Stimulated activated naive CD8-positive, alpha-beta T cell treated with anti-CD3 and anti-CD28 coated beads, Interleukin-15, amount 100 ng/mL, for 72 hours (primary cell): ENCODE measurements at places on chromosomes 5 and 9.

DNA sequence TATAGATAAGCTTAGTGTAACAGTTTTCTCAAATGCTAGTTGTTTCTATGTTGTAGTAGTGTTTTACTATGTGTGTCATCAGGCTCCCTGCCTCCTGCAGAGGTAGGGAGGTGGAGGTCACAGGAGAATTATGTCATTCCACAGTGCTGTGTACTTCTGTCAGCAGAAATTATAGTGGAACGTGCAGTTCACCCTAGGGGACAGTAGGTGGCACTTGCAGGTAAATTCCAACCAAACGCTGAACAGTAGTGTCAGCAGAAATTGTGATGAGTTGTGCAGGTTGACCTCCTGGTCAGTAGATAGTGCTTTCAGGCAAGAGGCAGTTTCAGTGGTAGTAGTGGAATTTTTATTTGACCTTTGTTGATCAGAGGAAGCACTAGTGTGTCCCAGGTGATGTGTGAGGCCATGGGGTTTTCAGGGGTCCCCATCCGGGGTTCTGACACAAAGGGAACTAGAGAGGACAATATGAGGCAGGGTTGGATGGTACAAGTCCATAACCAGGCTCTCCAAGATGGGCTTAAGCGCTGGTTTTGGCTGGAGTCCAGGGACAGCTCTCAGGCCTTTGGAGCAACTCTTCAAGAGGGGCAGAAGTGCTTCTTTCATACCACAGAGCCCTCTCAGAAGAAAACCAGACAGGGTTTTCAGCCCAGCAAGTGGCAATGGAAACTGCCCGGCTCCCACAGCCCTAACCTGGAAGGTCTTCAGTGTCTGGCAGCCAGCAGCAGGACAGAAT lies 402.9 kb downstream of the CYLC2 start:
- DNase-seq: peak; percentile 20

- DNase-seq: peak; percentile 92
Measured at GRCh38 chr5:180071531-180072255, at the start of gene RNF130. Gene RNF130 (minus strand): TSS chr5:180071759. CDS start chr5:180071702, 57 bp downstream.

DNA sequence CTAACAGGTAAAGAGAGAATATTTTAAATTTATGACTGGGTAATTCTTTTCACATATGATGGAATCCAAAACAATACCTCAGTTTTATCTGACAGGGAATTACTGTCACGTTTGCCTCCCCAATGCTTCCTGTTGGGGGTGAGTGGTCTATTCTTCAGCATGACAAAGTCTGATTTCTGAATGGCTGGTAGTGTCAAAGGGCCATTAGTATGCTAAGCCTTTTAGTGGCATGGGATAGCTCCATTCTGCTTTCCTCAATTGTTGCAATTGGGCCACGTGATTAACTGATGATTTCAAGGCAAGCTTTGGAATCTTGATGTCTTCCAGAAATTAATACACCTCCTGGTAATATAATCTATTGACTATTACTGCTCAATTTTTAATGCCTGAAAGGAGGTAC lies 14.7 kb upstream of the NDUFS4 start:
- DNase-seq: no peak

DNA sequence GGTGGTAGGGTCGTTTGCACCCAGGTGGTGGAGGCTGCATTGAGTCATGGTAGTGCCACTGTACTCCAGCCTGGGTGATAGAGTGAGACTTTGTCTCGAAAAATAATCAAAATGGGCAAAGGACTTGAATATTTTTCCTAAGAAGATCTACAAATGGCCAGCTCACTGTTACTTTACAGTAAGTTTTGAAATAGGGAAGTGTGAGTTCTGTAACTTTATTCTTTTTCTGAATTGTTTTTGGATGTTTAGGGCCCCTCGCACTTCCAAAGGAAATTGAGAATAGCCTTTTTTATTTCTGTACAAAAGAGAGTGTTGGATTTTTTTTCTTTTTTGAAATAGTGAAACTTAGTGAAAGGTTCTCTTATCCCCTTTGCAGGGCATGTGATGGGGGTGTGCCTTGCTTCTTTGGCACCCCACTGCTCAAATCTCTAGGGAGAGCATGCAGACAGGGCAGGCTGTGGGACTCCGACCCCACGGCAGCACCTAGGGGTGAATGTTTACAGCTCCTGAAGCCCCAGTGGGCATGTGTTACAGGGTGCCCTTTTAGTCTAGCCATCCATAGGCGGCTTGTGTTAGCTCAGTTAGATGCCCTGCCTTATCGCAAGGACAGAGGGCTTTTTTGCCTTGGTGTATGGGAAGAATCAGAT lies 33.3 kb downstream of the GPBP1 start:
- DNase-seq: no peak

DNA sequence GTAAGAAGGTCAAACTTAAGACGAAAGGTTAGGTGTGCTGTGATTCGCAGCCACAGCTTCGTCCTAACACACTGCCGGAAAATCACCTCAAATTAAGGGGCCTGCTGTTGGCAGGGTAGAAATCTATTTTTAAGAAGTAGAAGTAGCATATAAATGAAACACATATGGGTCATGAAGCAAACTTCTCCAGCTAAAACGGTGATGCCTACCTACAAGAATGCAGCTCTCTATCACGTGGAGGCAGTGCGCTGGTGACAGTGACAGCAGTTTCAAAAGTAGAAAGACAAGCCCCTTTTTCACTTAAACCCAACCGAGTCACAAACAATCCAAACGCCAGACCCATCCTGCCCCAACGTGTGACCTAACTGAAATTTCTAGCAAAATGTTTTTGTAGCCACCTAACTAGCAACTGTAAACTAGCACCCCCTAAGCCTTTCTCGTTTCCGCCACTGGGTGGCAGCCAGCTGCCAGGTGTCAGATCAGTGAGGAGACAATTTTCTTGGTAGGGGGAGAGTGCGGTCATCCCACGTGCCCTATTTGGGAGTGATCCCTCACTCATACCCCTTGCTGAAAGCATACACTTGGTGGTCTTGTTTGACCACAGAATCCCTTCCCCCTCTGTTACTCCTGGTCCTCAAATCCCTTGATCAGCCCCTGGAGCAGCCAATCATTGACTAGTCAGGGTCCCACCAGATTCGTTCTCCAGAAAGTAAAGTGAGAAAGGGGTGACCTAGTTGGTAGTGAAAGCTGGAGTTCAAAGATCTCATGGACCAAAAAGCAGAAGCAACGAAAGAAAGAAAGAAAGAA lies 71.8 kb upstream of the MAMDC2 start:
- DNase-seq: peak; percentile 36

DNA sequence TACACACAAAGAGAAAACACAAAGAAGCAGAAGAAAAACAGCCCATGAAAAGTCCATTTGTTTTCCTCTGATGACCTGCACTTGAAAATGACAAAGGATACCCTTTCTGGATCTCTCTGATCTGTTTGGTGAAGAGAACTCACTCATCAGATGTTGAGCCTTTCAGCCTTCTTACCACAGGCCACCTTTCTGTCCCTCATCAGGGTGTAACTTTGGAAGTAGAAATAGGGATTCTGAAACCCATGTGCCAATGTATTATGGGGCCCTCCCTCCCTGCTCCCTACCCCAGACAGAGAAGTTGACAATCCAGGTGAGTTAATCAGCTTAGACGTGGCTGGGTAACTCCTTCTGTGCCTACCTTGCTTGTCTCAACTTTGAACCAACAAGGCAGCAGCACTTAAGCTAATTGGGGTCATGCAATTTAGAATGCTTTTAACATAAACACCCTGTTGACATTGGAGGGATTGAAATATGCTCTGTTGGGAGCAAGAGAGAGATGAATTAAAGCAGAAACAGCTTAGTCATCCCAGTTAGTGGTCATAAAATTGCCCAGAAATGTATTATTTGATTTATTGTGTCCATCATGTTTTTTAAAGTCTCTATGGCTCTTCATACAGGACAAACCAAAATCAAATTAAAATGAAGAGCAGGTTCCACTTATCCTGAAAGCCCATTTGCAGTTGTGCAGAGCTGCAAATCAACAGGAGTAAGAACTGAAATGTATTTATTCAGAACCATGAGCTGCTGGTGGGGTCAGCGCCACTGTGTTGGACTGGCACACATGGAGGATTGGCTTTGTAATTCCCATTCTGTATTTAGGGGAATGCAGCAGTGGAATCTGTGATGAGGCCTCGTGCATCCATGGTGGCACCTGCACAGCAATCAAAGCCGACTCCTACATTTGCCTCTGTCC lies 132.0 kb downstream of the LIFR start:
- DNase-seq: no peak

GRCh38 chr5:179271821-179272325 lies 73.4 kb downstream of the ADAMTS2 start:
- DNase-seq: no peak

DNA sequence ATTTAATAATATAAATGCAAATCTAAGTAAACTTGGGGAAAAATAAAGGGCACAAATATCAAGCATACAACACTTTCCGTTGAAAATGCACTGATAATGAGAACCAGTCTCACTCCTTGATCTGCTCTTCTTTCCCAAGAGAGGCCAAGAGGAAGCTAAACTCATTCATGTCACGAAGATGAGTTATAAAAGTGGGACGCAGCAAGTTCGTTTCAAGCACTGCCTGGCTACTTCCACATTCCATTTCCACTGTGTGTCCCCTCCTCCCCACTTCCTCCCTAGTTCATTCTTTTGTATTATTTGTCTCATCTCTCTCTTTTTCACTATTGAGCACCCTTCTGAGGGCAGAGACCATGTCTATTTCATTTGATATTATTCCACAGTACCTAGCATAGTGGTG lies 158.1 kb downstream of the SLC24A2 start:
- no peak for DNase-seq

DNA sequence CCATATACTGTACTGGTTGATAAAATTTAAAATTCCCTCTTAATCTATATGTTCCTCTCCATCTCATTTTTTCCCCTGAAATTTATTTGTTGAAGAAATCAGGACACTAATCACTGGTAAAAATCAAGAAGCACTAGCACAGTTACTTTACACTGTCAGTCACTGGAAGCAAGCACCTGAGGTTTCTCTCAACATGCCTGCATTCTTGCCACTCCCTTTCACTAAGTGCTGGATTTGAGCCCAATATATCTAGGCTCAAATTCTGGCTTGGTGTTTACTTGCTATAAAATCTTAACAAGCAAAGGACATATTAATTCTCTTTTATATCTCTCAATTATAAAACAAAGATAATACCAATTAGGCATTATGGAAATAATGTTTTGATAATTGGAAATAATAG lies 58.6 kb downstream of the DIAPH1 start:
- DNase-seq: no peak

- no peak for DNase-seq
Measured at GRCh38 chr5:179198825-179199224, 138.7 kb downstream of the ZNF354C start.

DNA sequence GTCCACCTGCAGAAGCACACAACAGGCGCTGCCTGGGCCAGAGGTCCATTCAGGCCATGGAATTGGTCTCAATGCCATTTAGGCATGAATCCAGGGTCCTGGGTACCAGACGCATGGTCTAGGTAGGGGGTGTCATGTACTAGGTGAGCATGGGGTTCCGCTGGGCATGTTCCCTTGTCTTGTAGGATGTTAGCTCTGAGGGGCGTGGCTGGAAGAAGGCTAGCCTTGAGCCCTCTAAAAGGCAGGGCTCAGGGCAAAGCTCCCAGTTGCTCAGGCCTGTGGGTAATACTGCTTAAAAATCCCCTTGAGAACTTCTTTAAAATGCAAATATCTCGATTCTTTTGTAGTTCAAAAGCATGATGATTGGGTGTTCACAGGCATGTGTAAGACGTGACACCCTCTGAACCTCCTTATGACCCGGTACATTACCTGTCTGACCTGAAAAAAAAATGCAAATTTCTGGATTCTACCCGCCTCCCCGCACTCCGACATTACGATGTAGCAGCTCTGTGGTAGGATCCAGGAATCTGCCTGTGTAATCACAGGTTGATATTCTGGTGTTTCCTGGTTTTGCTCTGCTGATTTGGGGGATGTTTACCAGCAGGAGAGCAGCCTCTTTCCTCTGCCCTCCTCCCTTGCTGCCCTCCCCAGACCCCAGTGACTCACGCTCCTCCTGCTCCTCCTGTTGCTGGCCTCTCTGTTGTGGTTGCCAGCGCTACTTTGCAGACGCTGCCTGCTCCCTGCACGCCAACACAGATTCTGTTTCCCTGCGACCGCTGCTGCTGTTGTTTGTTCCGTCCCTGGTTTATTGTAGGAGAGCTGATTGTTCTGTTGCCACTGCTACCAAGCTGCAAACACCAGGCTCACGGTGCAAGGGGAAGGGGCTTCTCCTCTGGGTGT lies 5.7 kb downstream of the TMC1 start:
- DNase-seq: peak; percentile 75

GRCh38 chr5:121596882-121597281 lies 254.8 kb upstream of the FTMT start:
- DNase-seq: no peak

DNA sequence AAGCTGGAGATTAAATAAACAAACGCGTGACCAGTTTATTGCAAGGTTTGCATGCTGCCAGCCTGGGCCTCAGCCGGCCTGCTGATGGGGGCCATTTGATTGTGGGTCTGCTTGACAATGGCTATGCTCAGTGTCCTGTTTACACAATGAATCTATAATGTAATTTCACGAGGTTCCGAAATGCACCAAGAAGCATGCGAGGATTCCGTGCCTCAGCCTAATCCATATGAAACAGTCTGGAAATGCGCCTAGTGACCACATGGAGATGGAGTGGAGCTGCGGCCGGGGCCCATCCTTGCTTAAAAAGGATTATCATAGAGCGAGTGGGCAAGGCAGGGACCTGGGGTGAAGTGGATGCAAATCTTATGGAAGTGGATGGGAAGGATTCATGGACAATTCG lies 382.4 kb downstream of the CDK5RAP2 start:
- DNase-seq: no peak

GRCh38 chr9:105859428-105860091 lies 165.2 kb downstream of the TMEM38B start:
- no peak for DNase-seq

DNA sequence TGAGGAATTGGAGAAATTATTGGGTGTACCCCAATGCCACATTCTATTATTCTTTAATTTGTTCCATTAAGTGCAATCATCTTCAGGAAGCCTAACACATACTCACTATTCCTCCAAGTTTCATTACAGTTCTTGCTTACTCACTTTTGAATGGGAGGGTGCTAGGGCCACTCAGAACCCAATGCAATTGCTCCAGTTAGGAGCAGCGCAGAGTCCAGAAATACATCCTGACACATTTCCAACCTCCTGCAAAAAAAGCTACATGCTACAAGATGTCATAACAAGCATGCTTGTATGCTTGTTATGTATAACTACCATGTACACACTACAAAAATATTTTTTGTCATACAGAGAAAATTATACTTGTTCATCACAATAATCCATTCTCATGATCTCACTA lies 27.8 kb downstream of the NFIB start:
- no peak for DNase-seq

GRCh38 chr9:18390393-18390792 lies 83.6 kb upstream of the ADAMTSL1 start:
- no peak for DNase-seq

DNA sequence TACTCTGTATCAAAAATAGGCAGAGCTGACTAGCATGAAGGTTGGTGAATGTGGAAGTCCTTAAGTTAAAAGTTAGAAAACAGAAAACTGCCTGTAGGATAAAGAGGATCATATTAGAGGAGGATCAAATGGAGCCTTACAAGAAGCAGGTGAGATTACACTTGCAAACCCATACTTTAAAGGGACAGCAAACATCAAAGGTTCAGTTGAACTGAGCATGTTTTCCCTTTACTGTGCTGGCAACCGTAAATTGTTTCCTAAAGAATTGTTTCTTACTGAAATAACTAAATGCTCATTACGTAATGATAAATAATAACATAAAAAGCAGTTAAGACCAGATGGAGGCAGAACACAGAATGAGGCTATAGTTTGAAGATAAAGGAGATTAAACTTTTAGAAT lies 465.3 kb upstream of the FTMT start:
- no peak for DNase-seq
